Muscle of arm (tissue), 14 donors: ENCODE measurements at places on chromosomes 1 and 21. TPM values are rescaled to one million over a fixed set of nuclear protein-coding genes. Genes with fewer than 3 reads are reported as not detected.

The ST6GALNAC5 gene
- polyA plus RNA-seq: 3.1 TPM

The KCND3 gene
- polyA plus RNA-seq: 1.6 TPM

The LCE1B gene
- polyA plus RNA-seq: not detected

The ZNF672 gene
- polyA plus RNA-seq: 15.7 TPM

The EVA1C gene
- not detected for polyA plus RNA-seq

The SAMSN1 gene
- 1.6 TPM for polyA plus RNA-seq

The RAB3GAP2 gene
- 28.2 TPM for polyA plus RNA-seq

DNA sequence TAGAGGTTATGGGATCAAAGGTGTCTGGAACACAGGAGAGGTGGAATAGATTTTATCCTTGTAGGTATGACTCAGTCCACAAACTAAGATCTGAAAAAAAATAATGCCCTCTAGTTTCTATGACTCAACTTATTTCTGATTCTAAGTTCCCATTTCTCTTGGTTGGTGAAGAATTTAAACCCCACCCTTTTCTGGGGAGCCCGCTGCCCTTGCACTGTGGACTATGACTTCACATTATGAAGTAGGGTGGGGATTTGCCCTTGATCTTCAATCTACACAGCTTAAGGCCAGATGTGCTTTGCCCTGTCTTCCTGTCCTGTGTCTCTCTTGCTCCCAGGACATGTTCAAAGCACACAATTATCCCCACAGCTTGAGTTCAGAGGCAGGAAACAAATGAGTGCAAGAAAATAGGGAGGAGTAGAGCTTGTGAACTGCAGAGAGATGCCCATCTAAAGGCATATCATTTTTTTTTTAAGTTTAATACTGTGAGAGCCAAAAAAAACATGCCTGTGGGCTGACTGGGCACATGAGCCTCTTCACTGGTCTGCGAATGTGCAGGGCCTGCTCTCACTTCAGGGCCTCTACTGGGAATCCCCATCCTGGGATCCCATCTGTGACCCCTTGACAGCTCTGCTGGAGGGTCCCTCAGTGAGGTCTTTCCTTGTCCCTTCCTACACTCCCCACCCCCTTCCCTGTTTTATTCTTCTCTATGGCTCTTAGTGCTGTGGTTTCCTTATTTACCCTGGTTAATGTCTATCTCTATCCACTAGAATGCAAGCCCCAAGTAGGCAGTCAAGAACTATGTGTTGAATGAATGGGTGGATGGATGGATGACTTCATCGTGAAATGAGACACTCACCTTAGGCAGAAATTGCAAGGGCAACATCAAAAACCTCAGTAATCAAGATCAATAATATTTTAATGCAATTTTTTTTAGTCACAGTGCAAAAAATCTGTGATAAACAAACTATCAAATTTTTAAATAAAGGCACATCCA is 61.5 kb downstream of the CD58 start:
- no peak for DNase-seq

DNA sequence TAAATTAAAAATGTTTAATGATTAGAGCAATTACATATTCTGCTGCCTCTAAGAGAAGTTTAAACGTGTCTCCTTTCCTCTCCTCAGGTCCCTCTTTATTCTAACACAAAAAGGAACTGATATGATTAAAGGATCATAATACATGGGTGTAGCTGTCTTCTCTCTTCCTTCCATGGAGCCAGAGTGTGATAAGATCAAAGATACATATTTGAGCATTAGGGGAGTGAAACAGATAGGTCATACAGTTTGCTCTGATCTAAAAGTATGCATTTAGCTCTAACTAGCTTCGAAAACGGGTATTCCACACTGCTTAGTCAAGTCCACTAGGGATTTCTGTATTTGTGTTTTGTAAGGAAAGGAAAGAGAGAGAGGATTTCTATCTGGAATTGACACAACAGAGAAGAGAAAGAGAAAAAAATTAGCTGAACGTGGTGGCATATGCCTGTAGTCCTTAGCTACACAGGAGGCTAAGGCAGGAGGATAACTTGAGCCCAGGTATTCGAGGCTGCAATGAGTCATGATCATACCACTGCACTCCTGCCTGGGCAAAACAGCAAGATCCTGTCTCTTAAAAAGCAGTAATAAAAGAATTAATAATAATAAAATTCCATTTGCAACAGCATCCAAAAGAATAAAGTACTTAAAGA is 63.1 kb downstream of the CDC42BPA start:
- no peak for DNase-seq

DNA sequence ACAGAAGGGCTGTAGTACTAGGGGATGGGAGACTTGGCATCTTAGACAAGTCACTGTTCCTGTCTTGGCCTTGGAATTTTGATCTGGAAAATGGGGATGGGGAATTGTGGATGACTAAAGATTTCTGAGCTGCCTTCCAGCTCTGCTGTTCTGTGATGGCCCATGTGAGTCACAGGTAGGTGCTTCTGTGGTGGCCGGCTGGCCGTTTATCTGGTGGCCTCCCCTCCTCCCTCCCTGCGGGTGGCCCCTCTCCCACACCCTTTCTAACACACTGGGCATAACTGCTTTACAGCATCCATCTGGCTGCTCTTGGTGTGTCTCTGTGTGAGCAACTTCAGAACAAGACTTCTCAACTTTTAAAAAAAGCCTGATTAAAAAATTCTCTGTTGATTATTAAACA is 35.9 kb downstream of the KCNA2 start:
- no peak for DNase-seq

DNA sequence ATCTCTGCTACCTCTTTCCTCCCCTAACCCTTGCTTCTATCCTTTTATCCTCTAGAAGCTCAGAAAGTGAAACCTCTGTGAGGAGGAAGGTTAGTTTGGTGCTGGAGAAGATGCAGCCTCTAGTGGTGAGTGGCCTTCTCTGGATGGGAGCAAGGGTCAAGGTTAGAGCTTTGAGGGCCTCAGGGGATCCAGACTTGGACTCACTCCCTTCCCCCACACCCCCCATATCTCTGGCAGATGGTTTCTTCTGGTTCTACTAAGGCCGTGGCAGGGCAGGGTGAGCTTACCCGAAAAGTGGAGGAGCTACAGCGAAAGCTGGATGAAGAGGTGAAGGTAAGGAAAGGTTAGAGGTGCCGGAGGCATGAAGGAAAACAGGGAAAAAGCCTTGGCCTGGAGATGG is 9.2 kb downstream of the CGN start:
- no peak for DNase-seq

DNA sequence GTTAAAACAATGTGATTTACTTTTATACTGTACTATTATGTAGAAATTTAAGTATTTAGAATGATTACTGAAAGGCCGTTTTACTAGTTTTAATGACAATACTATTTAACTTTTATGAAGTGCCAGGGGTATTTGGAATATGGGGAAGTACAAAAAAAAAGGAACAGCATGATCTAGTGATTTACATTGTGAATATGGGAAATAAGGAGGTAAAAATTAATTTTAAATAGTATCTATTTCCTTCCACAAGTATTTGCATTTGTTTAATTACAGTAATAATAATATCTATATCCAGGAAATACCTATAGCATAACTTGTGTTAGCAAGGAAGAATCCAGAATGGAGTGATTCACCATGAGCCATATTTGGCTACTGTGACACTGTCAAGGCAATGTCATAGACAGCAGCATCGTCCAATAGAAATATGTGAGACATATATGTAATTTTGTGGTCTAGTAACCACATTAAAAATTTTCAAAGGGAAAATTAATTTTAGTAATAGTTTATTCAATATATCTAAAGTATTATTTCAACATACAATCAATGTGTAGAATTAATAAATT is 22.0 kb downstream of the CNST start:
- DNase-seq: no peak

- no peak for DNase-seq
Observed at GRCh38 chr21:34027721-34028461, 45.5 kb upstream of the MRPS6 start.

GRCh38 chr1:21568006-21568746 is 59.0 kb downstream of the ALPL start:
- no peak for DNase-seq

GRCh38 chr1:201731142-201731541 is 97.8 kb upstream of the IPO9 start:
- DNase-seq: no peak

DNA sequence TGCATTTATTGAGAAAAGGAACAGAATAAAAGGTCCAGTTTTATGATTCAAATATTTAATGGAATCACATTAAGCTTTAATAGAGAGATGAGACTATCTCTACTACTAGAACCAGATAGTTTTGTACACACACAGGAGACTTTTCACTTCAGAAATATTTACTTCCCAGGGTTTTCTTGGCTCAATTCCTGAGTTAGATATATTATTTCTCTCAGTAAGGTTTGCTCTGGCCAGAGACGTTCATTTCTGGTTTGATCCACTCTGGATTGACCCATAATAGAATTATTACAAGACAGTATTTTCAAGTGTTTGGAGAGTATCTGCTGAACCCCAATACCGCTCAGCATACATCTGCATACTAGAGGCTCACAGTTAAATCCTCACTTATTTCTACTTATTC is 1.3 kb upstream of the RCOR3 start:
- no peak for DNase-seq

- no peak for DNase-seq
Observed at GRCh38 chr1:171931752-171932151, 90.5 kb downstream of the DNM3 start.

DNA sequence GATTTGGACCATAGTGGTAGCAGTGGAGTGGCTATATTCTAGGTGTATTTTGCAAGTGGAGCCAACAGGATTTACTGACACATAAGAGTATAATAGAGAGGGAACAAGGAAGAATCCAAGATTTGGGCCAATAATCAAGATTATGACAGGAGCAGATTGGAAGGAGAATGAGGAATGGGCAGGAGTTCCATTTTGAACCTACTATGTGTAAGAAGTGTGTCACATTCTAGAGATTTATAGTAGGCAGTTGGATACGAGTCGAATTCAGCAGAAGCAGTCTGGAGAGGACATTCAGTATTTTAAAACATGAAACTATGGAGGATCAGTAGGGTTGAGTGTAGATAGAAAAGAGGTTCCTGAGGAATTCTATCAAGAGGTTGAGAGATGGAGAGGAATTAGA is 21.7 kb downstream of the INKA2 start:
- DNase-seq: no peak

DNA sequence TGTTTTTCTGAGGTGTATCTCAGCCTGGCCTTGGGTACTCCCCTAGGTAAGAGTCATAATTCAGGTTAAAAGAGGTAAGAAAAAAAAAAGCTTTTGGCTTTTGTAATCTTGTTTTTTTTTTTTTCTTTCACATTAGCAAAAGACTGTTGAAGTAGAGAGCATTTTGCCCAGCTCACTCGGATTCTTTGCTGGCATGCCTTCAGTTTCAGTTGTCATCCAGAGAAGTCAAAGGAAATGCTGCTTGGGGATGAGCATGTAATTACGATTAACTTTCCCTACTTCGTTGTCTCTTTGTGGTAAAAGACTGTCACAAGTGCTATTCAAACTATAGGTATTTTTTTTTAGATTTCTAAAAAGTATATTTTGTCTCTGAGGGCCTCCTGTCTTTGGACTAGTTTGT is 6.3 kb downstream of the BACH1 start:
- no peak for DNase-seq

DNA sequence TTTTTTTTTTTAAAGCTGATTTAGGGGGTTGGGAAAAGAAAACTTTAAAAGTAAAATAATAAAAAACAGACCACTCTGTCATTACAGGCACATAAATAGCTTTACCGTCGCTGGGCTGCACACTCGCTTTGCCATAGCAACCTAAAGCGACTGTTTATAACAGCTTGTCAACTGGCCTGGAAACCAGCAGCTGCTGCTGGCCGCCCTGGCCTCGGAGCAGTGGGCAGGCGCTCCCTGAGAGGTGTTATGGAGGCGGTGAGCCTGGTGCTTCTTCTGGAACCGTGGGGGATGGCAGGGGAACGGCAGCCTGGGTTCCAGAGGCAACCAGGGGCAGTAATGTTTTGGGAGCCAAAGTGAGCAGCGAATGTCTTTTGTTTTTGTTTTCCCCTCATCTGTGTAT is 45.7 kb downstream of the ATP2B4 start:
- DNase-seq: peak; percentile 89

GRCh38 chr1:42847721-42848460 is 1.5 kb downstream of the ZNF691 start:
- no peak for DNase-seq

DNA sequence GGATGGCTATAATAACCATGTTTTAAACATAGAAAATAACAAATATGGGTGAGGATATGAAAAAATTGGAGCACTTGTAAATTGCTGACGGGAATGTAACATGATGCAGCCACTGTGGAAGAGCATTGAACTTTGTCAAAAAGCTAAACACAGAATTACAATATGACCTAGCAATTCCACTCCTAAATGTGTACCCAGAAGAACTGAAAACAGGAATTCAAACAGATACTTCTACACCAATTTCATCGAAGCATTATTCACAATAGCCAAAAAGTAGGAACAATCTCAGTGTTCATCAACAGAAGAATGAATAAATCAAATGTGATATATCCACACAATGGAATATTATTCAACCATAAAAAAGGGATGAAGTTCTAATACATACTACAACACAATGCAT is 32.7 kb upstream of the COA6 start:
- DNase-seq: no peak

- no peak for DNase-seq
Observed at GRCh38 chr21:38756746-38757145, 49.0 kb upstream of the ETS2 start.

- no peak for DNase-seq
Observed at GRCh38 chr1:42962641-42963377, 4.1 kb upstream of the SLC2A1 start.

DNA sequence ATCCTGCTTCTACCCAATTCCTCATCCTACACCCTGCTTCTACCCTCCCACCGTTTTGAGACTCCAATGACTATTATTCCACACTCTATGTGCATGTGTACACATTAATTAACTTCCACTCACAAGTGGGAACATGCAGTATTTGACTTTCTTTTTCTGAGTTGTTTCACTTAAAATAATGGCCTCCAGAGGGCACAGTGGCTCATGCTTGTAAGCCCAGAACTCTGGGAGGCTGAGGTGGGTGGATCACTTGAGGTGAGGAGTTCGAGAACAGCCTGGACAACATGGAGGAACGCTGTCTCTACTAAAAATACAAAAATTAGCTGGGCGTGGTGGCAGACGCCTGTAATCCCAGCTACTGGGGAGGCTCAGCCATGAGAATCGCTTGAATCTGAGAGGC is 464.8 kb downstream of the PTBP2 start:
- no peak for DNase-seq

- DNase-seq: no peak
Observed at GRCh38 chr1:36938819-36939218, 95.5 kb downstream of the GRIK3 start.
